ENCODE measurements at places on chromosomes 5 and 9. TPM values are rescaled to one million over a fixed set of nuclear protein-coding genes. Genes with fewer than 3 reads are reported as not detected.

Gene TRPM6
- total RNA-seq: not detected

Gene KIF4B
- total RNA-seq: not detected

GRCh38 chr5:137635521-137635921 lies 100.4 kb downstream of the KLHL3 start:
- DNase-seq: peak; percentile 7

GRCh38 chr9:134233022-134233421 lies 68.7 kb upstream of the RNU6ATAC start:
- no peak for DNase-seq

GRCh38 chr9:114030364-114030763 lies 47.7 kb downstream of the AMBP start:
- DNase-seq: no peak

- no peak for DNase-seq
Observed at GRCh38 chr9:129701549-129701948, 36.1 kb downstream of the PRRX2 start.
